ENCODE measurements at places on chromosomes 3 and 15.
A peak's percentile ranks its signal among the peaks of the same experiment; 100 is the strongest.

GRCh38 chr15:90883976-90884718, at the start of gene FES:
FES (plus strand) TSS chr15:90884504; CDS start chr15:90885046, 542 bp downstream.
- DNase-seq, result no peak

- no peak for DNase-seq
Observed at GRCh38 chr3:184085389-184085852, 11.4 kb upstream of the HTR3E start.

GRCh38 chr15:41688671-41689070, 28.5 kb downstream of the MGA start:
- DNase-seq, result no peak

DNA sequence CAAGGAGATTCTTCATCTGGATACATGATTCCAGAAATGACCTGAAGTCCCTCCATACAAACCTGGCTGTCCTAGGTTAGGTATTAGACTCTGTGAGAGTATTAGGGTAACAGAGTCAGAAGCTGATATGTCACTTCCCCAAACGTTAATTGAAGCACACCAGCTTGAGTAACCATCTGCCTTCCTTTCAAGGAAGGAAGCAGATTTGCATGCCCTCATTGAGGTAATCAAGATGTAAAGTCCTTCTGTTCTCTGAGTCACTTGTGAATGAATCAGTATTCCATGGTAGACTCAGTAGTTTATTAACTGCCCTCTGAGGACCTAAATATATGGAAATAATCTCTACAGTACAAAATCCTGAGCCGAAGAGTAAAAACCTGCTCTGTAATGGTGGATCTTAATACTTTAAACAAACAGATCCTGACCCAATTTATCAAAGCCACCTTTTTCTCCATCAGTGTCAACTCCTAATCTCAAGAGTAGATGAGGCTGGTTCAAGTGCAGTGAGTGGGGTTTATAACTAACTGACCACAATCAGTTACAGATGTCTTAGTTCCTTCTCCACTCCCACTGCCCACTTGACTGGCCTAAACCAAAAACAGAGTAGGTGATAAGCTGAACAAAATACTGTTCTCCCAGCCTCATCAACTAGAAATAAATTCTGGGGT, 246.2 kb upstream of the CHRM5 start:
- DNase-seq, result no peak

DNA sequence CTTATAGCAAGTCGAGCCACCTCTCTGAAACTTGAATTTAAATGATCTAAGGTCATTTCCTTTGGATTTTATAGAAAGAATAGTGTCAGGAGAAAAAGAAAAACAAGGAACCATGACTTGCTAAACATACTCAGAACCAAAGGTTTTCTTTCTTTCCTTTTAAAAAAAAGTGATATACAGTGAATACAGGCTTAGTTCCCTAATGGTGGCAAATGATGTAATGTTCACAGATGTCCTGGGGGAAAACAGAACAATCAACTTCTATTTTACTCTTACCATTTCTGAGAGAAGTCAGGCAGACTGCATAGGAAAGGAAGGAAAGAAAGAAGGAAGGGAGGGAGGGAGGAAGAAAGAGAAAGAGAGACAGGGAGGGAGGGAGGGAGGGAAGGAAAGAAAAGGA, 56.5 kb downstream of the ST6GAL1 start:
- no peak for DNase-seq

GRCh38 chr3:105040026-105040622, 326.6 kb upstream of the ALCAM start:
- no peak for DNase-seq

DNA sequence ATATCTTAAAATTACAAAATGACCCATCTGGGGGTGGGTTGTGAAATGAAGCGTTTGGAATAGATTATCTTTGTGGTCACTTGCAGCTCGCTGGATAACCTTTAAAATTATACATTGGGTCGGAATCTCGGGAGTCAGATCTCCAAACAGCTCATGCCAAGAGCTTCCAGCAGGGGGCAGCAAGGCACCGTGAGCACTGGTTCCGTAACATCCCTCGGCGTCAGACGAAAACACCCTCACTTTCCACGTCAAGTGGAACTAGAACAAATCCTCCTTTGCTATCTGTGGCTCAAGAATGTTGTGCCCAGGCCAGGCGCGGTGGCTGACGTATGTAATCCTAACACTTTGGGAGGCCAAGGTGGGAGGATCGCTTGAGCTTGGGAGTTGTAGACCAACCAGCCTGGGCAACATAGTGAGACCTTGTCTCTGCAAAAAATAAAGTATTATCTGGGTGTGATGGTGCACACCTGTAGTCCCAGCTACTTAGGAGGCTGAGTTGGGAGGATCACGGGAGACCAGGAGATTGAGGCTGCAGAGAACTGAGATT, 31.1 kb downstream of the UMPS start:
- DNase-seq, result peak; percentile 60

GRCh38 chr3:147915057-147915456, 505.9 kb downstream of the ZIC1 start:
- DNase-seq, result no peak

DNA sequence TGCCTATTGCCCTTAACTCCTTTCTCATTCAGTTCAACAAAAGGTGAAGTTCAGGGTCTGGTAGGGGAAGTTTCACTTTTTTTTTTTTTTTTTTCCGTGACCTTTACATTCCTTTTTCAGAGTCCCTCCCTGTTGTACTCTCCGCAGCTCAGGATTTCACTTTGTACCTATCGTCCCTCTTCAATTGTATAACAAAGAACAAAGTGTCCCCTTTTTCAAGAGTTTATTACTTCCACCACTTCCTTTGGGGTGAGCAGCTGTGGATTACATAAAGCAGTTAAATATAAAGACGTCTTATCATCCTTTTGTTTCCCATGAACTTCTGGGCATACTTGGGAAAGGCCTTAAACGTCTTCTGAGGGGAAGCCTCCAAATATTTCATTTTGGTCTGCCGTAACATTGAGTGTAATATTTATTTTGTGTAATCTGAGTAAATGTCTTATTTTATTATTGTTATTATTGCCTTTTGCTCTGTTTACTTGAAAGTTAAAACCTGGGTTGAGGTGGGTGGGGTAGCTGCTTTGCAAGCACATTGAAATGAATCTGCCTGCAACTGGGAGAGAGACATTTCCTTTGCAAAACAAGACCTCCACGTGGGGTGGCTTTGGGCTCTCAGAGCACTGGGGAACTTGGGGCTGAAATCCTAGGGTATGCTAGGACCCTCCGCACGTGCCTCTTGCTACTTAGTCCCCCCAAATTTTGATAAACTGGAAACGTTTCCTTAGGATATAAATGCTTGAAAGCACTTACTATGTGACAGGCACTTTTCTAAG, 169.4 kb downstream of the MCTP2 start:
- no peak for DNase-seq

DNA sequence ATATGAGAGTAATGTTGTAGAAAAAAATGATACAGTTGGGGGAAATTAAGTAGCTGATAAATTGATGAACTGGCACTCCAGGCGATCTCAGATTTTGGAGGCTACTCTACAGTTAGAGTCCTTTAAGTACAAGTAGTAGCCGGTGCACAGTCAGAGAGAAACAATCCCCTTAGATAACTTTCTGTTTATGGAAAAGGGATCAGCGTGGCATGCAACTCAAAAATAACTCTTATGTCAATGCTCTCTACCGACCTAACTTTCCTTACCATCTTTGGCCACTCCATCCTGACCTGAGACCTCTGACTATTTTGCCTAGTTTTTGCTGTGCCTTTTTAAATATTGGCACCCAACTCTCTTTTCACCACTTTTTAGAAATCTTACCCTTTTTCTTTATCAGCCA, 299.6 kb downstream of the UNC13C start:
- DNase-seq, result no peak

DNA sequence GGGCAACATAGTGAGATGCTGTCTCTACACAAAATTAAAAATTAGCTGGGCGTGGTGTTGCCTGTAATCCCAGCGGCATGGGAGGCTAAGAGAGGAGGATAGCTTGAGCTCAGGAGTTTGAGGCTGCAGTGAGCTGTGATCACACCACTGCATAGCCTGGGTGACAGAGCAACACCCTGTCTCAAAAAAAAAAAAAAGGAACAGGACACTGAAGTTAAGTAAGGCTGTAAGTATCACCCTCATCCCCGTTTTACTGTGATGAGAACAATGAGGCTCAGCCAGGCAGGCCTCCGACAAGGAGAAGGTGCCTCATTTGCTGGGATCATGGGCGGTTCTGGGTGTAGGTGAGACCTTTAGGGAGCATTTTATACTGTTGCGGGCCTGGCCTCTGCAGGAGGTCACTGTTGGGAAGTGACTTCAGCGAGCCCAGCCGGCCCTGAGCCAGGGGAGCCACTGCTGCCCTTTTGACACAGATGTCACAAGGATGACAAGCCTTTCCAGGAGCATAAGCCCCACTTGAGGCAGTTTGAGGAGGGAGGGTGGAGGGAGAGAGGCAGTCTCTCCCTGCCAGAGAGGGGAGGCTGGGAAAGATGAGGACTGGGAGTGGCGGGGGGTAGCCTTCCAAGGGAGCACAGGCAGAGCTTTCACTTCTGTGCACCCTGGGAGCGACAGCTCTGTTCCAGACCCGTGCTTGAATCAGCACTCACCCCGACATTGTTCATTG, 30.8 kb downstream of the IRAK2 start:
- DNase-seq, result no peak

DNA sequence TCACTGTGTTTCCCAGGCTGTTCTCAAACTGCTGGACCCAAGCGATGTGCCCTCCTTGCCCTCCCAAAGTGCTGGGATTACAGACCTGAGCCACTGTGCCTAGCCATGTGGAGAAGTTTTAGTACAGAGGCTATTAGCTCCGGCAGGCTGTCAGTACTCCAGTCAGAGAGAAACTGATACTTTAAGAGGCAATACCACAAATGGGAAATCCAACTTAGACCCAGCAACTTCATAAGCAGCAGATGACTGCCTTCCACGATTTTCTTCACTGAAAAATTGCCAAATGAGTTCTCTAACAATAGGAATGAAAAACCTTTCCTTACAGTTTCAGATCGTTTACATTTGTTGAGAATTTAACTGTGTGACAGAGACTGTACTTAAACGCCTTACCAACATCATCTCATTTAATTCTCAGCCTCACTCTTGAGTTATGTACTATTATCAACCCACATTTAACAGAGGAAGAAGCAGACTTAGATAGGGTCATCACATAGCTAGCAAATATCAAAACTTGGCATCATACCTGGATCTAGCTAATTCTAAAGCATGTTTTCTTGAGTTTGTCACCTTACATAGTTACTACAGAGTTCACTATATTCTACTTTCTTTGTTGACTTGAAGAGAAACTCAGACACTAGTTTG, 127.4 kb downstream of the TCF12 start:
- DNase-seq, result no peak

DNA sequence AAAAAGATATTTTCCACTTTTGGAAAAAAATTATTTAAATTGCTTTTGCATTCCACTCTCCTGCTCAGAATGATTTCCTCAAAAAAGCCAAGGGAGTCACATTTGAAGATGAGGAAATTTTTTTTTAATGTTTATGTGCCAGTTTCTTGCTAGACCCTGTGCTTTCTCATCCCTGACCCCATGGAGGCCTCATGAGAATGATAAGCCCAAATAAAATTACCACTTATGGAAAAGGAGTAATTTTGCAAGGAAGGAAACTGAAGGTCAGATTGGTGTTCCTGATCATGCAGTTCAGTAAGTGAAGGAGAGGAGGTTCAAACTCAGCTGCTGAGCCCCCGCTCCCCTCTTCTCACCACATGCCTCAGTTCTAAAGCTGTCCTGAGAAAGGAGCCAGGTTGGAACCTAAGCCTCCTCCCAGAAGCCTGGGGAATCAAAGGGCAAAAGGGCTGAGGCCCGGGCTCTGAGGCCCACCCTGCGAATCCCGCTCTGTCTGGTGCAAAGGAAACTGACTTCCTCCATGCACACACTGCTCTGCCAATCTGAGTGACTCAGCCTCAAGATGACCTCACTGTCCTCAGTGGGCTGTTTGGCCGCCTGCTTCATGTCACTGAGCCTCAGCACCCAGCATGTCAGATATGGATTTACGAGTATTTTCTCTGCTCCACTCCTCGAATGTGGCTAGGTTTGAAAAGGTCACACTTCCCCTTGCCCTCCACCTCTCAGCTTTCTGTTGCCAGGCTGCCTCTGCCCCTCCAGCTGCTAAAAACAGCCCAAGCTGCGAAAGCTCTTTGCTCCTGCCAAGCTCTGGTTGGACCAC, 56.9 kb upstream of the FLNB start:
- DNase-seq, result no peak

- DNase-seq, result no peak
Observed at GRCh38 chr3:187777331-187777941, 32.2 kb upstream of the BCL6 start.

DNA sequence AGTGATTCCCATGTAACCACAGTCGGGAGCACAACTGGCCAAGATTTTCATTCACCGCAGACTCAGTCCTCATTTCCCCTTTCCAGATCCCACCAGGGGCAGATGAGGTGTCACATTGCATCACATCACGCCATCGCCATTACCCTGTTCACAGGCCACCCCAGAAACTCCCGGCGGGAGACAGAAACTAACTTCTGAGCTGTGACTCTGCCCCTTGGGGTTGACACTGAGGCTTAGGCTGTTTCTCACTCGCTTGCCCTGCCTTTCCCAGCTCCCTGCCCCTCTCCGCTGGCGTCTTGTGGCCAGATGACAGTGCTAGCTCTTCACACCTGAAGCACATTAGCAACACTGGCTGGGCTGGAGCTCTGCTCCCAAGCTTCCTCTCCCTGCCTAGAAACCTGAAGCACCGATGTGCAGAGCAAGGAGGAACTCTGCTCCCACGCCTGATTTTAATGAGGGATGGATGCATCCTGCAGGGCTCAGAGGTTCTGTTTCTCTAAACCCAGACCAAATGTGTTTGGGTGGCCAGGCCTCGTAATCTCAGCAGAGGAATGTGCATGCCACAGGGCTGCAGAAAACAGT, 88.8 kb upstream of the CTDSPL start:
- DNase-seq, result no peak

- no peak for DNase-seq
Observed at GRCh38 chr15:38706956-38707355, 142.3 kb upstream of the RASGRP1 start.

- no peak for DNase-seq
Observed at GRCh38 chr3:100158918-100159330, 44.6 kb upstream of the FILIP1L start.

GRCh38 chr3:183081459-183082183, 17.7 kb downstream of the MCCC1 start:
- no peak for DNase-seq

DNA sequence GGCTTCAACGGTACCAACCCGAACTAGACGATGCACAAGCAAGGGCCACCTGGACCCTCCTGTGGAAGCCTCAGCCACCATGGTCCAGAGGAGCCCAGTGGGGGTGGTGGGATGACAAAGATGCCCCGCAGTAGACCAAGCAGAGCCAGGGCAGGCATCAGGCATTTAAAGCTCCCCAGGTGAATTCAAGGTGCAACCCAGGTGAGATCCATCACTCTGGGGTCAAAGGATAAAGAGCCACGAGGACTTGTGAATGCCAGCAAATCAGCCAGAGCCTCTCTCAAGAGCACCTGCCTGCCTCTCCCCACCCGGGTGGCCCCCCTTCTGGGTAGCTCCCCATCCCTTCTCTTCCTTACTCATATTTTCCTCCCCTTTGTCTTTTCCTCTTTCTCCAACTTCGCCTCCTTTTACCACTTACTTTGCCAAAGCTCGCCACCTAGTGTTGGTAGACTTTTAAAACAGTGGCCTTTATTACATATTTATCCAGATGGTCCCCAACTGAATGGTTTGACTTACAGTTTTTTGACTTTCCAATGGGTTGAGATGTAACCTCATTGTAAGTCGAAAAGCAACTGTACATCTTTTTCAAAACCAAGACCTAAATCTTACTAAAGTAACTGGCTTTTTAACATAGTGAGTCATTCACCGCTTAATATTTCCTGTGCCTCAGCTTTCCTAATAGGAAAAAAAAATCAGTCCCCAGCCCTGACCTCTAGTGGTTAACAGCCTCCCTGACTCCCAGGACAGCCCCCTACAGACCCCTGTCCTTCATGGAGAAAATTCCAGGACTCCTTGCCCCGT, 18.8 kb downstream of the PLA2G4F start:
- no peak for DNase-seq

Measured in stimulated activated CD8-positive, alpha-beta memory T cell treated with anti-CD3 and anti-CD28 coated beads, Interleukin-2, amount 100 ng/mL, for 1 hour (primary cell).